ENCODE measurements at places on chromosomes 7 and 10. TPM values are rescaled to one million over a fixed set of nuclear protein-coding genes. Genes with fewer than 3 reads are reported as not detected.

Gene ACTL6B
- total RNA-seq: not detected

Gene AGR3
- not detected for total RNA-seq

Gene CYP26C1
- 0.44 TPM for total RNA-seq

Gene MKI67
- 8.5 TPM for total RNA-seq

Gene SUN1
- total RNA-seq: 94.8 TPM

Gene FAM25A
- total RNA-seq: not detected

GRCh38 chr7:82305347-82306005, 138.1 kb downstream of the CACNA2D1 start:
- no peak for DNase-seq
